ENCODE measurements at places on chromosomes 16 and 17.

DNA sequence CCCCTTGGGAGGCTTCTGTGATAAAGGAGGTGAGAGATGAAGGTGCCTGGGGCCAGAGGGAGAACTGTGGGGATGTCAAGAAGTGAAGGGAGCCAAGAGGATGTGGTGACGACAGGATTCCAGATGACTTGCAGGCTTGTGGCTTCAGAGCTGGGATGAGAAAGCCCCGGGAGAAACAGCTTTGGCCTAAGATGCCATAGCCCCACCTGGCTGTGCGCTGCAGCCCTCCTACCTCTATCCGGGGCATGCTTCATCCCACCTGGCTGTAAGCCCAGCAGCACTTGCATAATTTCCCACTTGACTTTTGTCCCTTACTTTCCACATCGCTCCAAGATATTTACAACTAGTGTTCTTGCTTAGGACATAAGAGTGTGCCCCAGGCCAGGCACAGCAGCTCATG, 29.3 kb downstream of the GINS3 start:
- no peak for DNase-seq

DNA sequence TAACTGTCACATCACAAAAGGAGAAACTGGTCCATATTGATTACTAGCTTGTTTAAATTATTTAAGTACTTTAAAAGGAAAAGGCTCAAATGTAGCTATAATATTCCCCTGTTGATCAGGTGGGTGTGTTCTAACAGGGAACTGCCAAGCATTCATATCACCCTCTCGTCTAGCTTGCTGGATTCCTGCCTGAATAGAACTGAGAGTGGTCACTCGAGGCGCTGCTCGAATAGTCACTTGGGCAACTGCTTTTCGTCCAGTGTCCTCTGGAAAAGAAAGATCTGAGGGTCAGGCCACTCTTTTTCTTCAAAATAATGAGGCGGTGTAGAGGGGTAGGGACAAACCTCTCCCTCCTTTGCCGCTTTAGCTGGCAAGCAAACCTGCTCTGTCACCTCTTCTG, 36.4 kb upstream of the USP22 start:
- no peak for DNase-seq

- no peak for DNase-seq
Measured at GRCh38 chr17:79984045-79984840, 51.4 kb downstream of the TBC1D16 start.

DNA sequence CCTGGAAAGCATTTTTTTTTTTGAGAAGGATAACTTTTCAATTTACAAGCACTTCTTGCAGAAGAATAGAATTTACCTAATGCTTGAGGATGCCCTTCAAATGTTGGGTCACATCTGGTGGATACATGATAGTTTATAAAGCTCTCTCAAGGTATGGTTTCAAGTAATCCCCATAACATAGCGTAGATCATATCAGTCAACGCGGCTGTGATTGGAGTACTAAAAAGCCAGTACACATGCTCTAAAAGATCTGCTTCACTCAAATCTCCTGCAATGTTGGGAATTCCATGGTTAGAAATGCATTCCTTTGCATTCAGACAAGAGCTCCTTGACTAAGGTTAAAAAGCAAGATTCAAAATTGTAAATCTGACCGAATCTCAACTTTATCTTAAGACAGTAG, 3.9 kb upstream of the KCNJ16 start:
- DNase-seq: no peak

DNA sequence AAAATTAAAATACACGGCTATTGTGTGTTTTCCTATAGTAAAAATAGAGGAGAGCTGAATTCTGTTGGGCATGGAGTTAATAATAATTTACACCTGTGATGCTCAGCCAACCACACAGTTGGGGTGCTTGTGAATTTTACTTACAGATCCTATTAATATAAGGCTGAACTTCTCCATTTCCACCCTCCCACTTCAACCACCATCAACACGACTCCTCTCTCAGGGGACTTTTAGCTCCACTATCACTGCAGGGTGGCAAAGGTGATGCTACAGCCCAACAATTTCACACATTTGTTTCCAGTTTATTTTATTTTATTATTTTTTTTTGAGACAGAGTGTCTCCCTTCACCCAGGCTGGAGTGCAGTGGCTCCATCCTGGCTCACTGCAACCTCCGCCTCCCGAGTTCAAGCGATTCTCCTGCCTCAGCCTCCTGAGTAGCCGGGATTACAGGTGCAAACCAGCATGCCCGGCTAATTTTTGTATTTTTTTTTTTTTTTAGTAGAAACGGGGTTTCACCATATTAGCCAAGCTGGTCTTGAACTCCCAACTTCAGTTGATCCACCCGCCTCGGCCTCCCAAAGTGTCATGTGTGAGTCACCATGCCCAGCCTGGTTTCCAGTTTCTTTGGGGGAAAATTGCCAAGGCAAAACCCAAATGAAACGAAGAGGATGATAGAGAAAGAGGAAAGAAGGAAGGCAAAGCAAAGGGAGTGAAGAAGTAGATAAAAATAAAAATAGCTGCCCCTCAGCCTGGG, 57.9 kb downstream of the GNA13 start:
- DNase-seq: no peak
